IMR-90 (cell line): ENCODE measurements at places on chromosomes 1 and 21. TPM values are rescaled to one million over a fixed set of nuclear protein-coding genes. Genes with fewer than 3 reads are reported as not detected.

DNA sequence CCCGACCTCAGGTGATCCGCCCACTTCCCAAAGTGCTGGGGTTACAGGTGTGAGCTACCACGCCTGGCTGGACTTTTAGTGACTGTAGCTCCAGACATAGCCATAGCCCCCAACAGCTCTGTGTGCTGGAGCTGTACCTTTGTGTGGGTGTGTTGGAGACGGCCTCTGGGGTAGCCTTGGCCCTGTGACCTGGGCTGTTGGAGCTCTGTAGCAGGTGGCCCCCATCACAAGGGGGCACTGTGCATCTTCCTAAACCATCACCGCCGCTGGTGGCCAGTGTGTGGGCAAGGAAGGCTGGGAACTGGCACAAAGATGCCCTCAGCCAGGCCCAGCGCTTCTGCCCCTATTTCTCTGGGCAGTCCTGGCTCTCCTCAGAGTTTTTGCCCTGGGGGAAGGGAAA lies 38.4 kb upstream of the FOXO6 start:
- H3K4me1 ChIP-seq, result no peaks in the 10 kb centered on the region
- no peak for DNase-seq
- H3K4me3 ChIP-seq, result no peak overlapping the region
- no peak overlapping the region for H3K27ac ChIP-seq
- H3K36me3 ChIP-seq, result no peaks in the 10 kb centered on the region
- peaks cover 33% of the 10 kb centered on the region for H3K27me3 ChIP-seq

The MPZ gene
- 0.18 and 0.28 TPM in 2 replicates for total RNA-seq

DNA sequence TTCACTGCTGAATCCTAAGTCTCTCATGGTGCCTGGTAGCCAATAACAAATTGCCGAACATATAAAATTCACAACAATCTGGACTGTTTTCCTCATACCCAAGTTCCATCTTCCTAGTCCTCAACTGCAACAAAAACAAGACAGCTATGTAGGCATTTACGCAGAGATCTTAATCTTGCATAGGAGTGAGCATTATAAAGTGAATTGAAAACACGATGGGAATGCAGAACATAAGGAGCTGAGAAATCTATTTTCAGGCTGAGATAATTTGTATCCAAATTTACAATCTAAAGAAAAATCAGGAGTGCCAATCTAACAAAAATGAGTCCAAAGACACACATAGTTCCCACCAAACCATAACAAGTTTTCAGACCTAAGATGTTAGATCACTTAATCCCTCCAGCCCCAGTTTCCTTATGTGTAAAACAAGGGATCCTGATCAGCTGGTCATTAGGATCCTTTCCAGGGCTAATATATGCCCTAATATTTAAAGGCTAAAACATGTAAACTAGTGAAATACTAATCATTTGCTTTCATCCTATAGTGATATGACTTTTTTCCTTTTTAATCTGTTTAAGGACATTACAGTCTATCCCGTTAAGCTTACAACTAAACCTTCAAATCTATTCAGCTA lies 1.9 kb downstream of the SLC16A1 start:
- H3K36me3 ChIP-seq, result no peaks in the 10 kb centered on the region
- no peak overlapping the region for H3K27ac ChIP-seq
- peak; percentile 13 for DNase-seq
- H3K4me1 ChIP-seq, result no peaks in the 10 kb centered on the region
- H3K27me3 ChIP-seq, result no peaks in the 10 kb centered on the region

DNA sequence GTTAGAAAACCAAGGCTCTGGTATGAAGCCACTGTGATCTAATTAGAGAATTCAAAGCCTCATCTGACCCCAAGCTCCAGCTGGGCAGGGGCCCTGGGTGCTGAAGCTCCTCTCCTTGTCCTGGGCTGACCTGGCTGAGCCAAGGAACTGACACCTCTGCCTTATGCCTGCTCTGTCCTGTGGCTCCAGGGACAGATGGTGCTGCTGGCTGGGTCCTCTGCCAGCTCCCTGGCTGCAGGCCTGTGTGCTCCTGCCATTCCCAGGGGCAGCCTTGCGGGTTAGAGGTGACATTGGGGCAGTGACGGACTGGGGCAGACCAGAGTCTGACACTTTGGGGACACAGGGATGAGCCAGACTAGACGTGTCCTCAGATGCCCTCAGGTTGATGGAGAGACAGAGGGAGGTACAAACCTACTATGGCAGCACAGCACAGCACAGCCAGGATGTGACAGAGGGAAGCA lies 11.8 kb downstream of the ACOT11 start:
- H3K4me3 ChIP-seq, result no peak overlapping the region
- peaks cover 2% of the 10 kb centered on the region for H3K4me1 ChIP-seq
- H3K36me3 ChIP-seq, result no peaks in the 10 kb centered on the region
- H3K27me3 ChIP-seq, result no peaks in the 10 kb centered on the region; the same call in none of the 2 replicates

The CELF3 gene
- total RNA-seq, result not detected in 2 replicates

DNA sequence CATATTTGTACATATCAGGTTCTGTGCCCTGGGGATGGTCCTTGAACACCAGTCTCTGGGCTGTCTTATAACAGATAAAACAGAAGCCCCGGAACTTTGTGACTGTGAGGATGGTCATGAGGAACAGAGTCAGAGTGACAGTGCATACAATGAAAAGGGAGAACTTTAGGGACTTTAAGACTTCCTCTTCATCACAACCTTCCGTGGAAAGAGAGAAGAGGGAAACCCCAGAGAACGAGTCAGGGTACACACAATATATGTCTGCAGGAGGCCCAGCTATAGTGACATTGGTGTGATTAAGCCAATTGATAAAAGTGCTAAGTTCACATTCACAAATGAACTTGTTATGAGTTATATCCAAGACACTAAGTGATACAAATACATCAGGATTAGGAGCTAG lies 32.1 kb downstream of the TLR5 start:
- H3K36me3 ChIP-seq, result no peaks in the 10 kb centered on the region
- H3K27me3 ChIP-seq, result peaks cover 23% of the 10 kb centered on the region
- H3K4me3 ChIP-seq, result no peak overlapping the region
- H3K27ac ChIP-seq, result no peak overlapping the region

DNA sequence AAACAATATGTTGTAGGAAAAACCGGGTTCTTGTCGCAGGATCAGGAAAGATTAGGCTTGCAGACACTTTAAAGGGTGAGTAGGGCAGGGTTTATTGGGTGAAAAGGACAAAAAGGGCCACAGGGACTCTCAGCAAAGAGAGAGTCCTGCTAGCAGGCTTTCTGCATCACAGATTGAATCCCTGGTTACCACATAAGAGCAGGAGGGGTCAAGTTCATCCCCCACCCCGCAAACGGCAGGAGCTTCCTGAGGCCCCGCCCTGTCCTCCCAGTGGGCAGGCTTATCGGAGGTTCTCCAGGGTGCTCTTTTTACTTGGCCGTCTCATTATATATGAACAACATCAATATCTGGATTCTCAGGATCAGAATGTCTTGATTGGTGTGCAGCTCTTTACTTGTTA lies 47.7 kb downstream of the SYCP1 start:
- H3K27me3 ChIP-seq, result no peaks in the 10 kb centered on the region
- H3K36me3 ChIP-seq, result no peaks in the 10 kb centered on the region
- H3K27ac ChIP-seq, result no peak overlapping the region
- H3K4me1 ChIP-seq, result no peaks in the 10 kb centered on the region
- H3K4me3 ChIP-seq, result no peak overlapping the region

- no peak overlapping the region for H3K27ac ChIP-seq
- no peaks in the 10 kb centered on the region for H3K36me3 ChIP-seq
- peak; percentile 55 for DNase-seq
- H3K4me3 ChIP-seq, result no peak overlapping the region
- H3K27me3 ChIP-seq, result no peaks in the 10 kb centered on the region
- H3K4me1 ChIP-seq, result peaks cover 23% of the 10 kb centered on the region
These were observed 561.0 kb downstream of the LTN1 start for GRCh38 chr21:28431527-28432200.

The IL24 gene
- under 0.01 and 0.18 TPM in 2 replicates for total RNA-seq

- no peak overlapping the region for H3K4me3 ChIP-seq
- H3K36me3 ChIP-seq, result no peaks in the 10 kb centered on the region
- no peak overlapping the region for H3K27ac ChIP-seq
- peaks cover 7% of the 10 kb centered on the region for H3K4me1 ChIP-seq
- peak; percentile 20 for DNase-seq
- no peaks in the 10 kb centered on the region for H3K27me3 ChIP-seq
These were observed 463.1 kb downstream of the USP25 start for GRCh38 chr21:16192902-16193301.

- H3K4me3 ChIP-seq, result no peak overlapping the region
- H3K4me1 ChIP-seq, result peaks cover 5% of the 10 kb centered on the region; the same call in 1 of the 2 replicates
- no peak for DNase-seq
- H3K27me3 ChIP-seq, result peaks cover 3% of the 10 kb centered on the region
- no peaks in the 10 kb centered on the region for H3K36me3 ChIP-seq
These were observed 10.0 kb upstream of the TNFRSF8 start for GRCh38 chr1:12052997-12053686.

The RGS8 gene
- not detected in 2 replicates for total RNA-seq

DNA sequence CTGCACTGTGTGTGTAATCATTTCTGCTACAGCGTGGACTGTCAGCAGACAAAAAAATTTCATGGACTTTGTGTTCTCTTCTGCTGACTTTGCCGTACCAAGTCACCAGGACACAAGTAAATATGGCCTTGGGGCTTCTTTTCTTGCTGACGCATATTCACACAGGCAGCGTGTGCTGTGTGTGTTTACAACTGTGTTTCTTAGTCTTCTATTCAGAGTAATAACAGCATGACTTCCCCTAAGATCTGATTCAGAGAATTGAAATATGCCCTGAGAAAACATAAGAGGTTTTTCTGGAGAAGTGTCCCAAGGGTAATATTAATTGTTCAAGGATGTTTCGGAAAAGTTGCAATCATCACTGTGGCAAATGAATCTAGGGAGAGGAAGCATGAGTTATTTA lies 47.1 kb upstream of the DYNLT5 start:
- no peaks in the 10 kb centered on the region for H3K4me1 ChIP-seq
- no peaks in the 10 kb centered on the region; the same call in none of the 2 replicates for H3K36me3 ChIP-seq
- H3K4me3 ChIP-seq, result no peak overlapping the region
- H3K27ac ChIP-seq, result no peak overlapping the region
- no peak for DNase-seq

GRCh38 chr1:45359882-45360513 lies 19.8 kb upstream of the MUTYH start:
- no peaks in the 10 kb centered on the region for H3K27me3 ChIP-seq
- no peak overlapping the region for H3K4me3 ChIP-seq
- no peaks in the 10 kb centered on the region for H3K36me3 ChIP-seq
- peak; percentile 77 for DNase-seq

The FAM151A gene
- not detected in 2 replicates for total RNA-seq

DNA sequence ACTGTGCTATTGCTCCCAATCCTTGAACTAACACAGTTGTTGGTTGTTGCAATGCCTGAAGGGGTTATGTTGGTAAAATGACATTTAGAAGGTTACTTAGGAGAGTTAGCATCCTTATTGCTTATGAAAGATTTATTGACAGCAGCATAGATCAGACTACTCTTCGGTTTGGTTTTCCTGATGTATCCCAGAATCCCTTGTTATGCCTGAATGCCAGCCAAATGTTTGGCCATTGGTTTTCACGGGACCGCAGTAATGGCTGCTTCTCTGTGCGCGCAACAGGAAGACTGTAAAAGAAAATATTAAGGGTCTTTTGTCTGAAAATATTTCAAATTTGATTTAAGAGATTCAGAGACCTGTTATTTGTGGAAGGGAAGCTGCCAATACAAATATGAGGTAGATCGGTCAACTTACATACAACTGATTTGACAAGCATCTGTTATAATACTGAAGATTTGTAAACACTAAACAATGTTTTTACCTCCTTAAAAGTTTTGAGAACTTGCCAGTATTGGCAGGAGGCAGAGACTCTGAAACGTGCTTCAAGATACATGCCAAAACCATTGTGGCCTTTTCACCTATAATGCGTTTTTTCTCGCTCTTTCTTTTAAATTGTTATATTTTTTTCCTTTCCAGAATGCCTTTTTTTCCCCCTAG lies 8.3 kb downstream of the NFIA start:
- no peak for DNase-seq
- no peaks in the 10 kb centered on the region for H3K27me3 ChIP-seq
- H3K36me3 ChIP-seq, result peaks cover 6% of the 10 kb centered on the region; the same call in 1 of the 2 replicates
- H3K4me1 ChIP-seq, result no peaks in the 10 kb centered on the region
- H3K4me3 ChIP-seq, result no peak overlapping the region
